ENCODE measurements at places on chromosomes 2 and 18.

DNA sequence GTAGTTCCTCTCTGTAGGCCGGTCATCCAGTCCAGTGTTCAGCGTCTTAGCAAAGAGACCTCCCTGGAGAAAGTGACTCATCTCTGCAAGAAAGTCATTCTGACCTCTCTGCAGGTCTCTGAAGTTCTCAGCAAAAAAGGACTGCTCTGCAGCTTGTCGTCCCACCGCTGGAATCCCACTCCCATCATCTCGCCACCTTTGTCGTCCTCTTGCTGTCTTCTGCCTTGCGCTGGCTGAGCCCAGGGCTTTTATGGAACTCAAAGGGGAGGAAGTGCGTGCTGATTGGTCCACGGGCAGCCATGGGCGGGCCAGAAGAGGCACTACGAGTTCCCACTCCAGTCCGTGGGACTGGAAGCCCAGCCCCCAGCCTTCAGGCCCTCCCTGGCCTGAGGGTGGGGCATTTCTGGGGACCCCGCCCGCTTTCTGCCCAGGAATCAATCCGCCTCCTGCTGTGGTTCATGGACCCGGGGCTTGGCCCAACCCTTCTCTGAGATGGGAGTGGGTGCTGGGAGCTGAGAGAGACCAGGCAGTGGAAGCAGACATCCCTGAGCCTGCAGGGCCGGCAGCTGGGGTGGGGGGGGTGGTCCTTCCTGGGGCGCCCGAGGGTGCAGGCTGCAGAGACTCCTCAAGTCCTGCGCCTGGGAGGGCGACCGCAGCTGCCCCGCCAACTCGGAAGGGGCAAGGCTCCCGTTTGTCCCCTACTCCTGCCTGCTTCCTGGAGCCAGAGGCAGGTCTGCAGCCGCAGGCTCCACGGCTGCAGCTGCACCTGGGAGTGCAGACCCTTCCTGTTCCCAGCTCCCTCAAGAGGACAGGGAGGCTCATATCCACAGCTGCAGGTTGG is 660.7 kb upstream of the RAB6C start:
- no peak for DNase-seq

- no peak for DNase-seq
Observed at GRCh38 chr2:120436460-120436739, 90.5 kb downstream of the INHBB start.

GRCh38 chr2:118645876-118646275 is 201.6 kb downstream of the EN1 start:
- DNase-seq = no peak

DNA sequence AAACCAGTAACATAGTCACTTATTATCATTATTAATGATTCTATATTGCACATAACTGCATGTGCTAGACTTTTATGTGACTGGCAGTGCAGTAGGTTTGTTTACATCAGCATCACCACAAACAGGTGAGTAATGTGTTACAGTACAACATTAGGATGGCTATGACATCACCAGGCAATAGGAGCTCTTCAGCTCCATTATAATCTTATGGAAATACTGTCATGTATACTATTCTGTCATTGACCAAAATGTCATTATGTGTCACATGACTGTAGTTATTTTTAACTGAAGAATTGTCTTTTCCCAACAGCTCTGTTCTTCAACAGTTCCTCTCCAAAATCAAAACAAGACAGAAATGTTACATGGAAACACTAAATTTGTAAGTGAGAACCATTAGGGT is 96.3 kb downstream of the C18orf54 start:
- no peak for DNase-seq

DNA sequence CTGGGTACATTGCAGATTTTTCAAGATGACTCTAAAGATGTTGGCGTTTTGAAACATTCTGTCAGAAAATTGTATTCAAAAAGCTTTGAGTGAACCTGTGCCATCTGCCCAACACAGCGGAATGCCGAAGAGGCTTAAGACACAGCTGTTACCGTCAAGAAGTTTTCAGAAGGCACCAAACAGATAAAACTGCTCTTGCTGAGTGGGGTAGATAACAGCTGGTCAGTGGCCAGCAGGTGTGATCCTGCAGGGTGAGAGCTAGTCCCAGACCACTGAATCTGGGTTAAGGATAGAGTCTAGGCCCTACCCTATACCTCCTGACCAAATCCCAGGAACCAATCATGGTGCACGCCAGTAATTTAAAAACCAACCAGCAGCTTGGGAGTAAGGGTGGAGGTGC is 60.5 kb upstream of the B3GNT7 start:
- no peak for DNase-seq

- DNase-seq = no peak
Observed at GRCh38 chr2:47218066-47218581, 63.0 kb upstream of the STPG4 start.

DNA sequence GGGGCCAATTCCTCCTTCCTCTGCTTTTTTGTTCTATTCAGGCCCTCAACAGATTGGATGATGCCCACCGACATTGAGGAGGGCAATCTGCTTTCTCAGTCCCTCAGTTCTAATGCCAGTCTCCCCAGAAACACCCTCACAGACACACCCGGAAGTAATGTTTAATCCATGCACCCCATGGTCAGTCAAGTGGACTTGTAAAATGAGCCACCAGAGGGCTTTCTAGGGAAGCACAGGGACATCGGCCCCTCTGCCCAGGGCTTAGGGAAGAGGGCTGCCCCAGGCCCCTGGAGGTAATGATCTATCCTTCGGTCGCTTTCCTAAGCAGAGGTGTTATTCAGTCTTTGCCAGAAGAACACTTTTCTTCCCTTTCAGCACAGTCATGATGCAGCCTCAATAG is 107.4 kb downstream of the PDCL3 start:
- DNase-seq = no peak

Data from activated effector memory CD4-positive, alpha-beta T cell treated with Interleukin-2 at 50 U/mL for 16 hours (primary cell).